Eye (tissue), 1 donor: ENCODE measurements at places on chromosomes 11 and 22.

DNA sequence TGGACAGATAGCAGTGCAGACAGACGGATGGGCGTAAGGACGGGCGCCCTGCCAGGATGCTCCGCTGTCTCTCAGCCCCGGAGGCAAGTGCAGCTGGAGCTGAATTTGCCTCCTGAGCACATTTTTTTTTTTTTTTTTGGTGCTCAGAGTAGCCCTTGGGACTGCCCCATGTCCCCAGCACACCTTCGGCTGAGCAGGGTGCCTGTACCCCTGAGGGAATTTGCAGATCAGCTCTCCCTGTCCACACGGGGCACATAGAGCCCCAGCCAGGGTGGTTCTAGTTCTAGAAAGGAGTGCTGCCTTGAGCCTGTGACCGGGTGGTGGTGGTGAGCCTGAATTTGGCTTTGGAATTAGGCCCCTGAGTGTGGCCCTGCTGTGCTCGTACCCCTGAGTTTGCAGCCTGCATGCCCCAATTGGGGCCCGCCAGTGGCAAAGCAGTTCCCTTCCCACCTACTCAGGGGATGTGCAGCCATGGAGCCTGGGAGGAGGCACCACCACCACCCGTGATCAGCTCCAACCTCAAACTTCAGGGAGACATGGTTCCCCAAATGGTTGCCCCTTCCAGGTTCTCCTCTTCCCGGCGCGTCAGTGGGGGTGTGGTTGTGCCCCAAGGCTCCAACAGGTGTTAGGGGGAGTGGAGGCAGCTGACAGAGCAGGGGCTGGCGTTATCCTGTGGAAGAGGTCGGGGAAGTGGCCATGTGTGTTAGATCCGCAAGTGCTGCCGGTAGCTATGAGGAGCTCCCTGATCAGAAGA, 1232.7 kb downstream of the BRD1 start:
- DNase-seq = no peak

DNA sequence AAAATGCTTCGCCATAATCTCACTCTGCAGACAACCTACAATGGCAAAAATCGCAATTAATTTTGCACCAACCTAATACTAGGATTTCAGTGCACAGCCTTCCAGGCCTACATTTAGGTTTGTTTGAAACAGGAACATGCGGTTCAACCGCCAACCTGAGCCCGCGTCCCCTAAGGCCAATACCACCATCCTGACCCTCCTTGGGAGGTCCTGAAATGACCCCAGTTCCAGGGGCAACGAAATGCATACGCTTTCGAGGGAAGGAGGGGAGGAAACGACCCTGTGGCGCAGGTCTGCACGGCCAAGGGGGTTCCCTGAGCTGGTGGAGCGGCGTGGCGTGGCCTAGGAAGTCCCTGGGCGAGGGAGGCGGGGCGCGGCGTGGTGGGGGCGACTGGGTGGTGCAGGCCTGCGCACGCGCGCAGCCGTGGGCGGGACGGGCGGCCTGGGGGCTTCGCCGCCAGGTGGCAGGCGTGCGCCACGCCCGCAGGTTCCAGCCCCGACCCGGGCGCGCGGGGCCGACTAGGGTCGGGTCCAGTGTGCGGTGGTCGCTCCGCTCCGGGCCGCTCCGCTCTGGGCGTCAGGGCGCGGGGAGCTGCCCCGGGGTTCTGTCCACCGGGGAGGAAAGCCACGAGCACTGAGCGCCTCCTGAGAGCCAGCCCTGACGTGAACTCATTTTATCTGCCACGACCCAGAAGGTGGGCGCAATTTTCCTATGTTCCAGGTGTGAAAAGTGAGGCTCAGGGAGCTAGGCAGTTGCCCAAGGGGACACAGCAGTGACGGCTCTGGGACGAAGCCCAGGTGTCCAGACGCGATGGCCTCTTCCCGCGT, 94.1 kb downstream of the SWAP70 start:
- peak; percentile 91 for DNase-seq

DNA sequence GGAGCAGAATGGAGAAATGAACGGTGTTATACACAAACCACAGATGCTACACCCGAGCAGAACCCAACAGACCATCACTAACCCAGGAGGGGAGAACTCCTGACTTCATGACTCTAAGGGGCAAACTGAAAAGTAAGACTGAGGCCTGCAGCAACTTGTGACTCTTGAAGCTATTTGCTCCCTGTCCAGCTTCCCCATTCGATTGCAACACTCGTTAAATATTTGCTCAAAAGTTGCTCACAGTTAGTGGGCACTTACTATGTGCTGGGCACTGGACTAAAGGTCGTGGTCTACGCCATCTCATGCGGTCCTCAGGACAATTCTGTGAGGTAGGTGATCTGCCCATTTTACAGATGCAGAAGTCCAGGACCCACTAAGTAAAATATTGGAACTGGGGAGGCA, 9.5 kb upstream of the ADA2 start:
- no peak for DNase-seq

DNA sequence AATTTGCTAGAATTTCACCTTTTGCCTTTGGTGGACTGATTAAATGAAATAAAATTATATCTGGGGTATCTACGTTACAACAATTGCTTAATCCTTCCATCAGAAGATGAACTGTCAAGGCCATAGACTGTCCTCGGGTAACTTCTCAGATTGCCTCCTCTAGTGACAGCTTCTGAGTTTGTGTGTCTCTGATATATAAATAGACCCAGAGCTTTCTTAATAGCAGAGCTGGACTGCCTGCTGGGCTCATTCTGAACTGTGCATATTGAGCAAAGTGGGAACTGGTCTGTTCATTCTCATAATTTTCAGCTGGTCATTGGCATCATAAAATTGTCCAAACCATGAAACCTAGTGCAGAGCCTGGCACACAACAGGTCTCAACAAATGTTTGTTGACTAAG, 99.1 kb upstream of the GRAMD1B start:
- DNase-seq = no peak

DNA sequence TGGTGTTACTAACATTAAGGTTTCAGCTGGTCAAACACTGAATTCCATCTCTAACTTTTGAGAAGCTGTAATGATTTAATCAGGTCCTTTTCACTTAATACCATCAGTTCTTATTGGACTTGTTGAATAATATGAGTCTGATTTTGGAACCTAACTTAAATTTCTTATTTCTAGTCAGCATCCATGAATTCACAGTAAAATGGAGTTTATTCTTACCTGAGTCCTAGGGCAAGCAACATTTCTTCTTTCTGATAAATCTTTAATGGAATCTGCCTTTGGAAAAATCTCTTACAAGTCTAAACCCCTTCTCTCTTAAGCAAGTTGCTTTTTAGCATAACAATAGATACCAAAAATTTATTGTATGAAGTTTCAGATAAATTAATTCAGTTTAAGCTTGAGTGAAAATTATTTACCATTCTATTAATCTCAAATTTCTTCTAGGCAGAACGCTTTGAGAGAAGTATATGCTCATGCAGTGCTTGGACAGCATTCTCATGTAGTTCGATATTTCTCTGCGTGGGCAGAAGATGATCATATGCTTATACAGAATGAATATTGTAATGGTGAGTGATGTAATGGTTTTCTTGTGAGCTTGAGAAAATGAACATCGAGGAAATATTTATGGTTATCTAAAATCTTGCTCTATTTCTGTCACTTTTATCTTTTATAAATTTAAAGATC, 3.4 kb downstream of the WEE1 start:
- DNase-seq = no peak

DNA sequence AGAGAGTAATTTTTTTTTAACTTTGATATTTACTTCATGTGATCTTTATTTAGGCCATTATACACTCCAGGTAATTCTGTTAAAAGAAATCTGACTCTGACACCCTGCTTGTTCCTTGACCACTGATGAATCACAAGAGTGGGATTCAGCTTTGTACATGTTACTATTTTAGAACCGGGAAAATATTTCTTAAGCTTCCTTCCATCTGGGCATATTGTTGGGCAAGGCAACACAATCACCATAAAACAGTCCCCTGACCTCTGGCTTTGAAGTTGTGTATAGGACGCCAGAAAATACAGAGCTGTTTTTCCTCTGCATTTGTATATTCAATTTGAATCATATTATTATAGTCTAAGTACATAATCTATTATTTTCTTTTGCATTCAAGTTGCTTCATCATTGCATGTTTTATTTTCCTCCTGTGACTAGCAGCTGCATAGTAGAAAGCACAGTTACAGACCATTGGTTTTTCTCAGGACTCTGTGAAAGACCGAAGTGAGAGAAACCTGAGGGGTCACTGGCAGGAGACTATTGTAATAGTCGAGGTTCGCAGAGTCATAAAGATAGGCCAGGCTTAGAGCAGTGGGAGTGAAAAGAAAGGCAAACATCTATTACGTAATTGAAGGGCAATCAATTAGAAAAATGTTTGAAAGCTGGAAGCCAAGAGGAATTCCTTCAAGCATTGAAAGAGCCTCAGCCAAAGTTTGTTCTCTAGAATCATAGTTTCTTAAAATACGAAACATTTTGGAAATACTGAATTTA, 51.8 kb upstream of the SLC36A4 start:
- DNase-seq = no peak

- DNase-seq = peak; percentile 73
These were observed 121.9 kb upstream of the MTMR2 start for GRCh38 chr11:96045622-96046456.

GRCh38 chr11:57343825-57344224, 5.7 kb downstream of the P2RX3 start:
- DNase-seq = no peak

GRCh38 chr22:36355362-36355761, 32.4 kb downstream of the MYH9 start:
- DNase-seq = no peak

DNA sequence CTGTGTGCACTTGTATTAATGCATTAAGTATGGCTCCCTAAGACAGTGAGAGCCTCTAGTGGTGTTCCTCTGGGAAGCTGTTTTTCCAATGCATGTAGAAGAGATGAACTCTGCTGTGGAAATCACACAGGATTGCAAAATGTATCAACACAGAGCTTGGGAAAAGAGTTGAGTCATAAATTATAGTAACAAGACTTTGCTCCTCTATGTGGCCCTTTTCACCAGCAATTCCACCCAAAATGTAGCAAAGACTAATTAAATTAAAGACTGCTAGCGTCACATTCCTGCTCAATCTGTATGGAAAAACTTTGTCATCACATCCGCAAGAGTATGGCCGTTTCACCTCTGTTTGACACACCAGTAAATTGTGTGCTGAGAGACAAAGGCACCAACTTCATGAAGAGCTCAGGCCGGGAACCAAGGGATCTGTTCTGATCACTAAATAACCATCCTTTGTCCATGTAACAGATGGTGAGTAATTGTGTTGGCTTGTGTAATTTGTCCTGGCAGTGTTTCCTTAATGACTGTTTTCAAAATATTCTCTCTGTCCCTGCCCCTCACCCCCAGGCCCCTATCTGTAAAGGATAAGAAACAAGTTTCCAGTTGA, 209.2 kb upstream of the SORL1-AS1 start:
- peak; percentile 35 for DNase-seq

DNA sequence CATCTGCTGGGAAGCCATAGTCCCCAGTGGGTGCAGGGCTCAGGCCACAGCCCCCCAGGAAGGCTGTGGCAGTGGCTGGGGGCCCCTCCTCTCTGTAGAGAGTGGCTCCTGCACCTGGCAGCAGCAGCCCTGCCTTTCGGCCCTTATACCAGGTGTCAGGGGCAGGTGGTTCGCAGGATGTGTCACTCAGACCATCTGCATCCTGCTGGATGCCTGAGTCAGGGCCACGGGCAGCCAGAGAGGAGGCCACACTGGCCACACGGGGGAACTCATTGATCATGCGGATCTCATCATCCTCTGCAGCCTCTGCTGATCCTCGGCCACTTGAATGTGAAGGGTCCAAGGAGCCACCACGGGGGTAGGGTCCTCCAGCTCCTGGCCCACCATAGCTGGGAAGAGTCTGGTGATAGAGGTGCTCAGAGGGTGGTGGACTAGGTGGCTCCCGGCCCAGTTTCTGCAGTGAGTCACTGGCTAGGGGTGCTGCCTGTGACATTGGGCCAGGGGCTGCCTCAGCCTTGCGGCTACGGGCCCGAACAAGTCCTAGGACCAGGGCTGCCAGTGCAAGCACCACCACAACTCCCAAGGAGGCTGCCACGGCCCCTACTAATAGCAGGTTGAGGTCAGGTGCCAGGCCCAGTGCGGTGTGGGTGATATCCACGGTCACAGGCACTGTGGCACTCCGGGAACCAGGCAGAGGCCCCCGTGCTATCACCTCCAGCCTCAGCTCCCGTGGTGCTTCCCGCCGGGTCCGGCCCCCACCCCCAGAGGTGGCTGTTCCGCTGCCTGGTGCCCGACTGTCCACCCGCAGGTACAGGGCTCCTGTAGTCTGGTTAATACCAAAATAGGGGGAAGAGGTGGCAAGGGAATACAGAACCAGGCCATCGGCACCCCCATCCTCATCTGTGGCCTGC, 3.3 kb upstream of the TPP1 start:
- DNase-seq = no peak

DNA sequence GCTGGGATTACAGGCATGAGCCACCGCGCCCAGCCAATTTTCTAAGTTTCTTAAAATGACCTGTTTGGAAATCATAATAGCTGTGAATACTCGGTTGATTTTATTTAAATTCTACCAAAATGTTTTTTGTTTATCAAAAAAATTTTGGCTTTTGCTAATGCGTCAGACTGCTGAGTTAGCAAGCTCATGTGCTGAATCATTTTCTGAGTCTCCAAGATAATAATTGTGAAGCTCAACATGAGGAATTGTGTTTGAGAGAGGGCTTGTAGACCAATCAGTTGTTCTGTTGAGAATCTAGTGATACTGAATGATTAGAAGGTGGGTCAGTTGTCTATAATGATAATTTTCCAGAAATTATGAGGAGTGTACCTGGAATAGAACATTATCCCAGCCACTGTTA, 15.9 kb downstream of the RNF214 start:
- DNase-seq = no peak

DNA sequence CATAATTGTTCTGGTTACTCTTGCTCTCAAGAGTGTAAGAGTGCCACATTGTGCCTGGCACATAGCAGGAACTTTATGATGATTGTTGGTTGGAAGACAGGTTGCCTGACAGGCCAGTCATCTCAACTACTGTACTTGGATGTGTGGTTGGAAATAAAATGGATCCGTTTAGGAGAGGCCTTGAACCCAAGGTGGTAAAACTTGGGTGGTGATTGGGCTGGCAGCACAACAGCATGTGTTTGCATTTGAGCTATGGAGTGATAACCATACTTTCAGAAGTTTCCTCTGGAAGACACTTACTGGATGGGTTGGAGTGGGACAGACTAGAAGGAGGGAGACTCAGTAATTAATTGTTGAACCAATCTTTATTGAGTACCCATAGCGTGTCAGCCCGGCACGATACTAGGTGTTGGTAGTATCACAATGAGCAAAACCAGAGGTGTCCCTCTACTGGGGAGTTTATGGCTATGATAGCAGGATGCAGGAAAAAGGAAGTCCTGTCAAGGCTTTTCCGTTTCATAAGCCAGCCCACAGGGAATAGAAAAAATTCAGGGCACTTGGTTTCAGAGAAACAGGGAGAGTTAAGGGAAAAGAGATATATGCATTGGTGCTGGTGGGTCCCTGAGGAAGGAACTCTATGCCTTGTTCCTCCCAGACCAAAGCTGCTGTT, 3.1 kb upstream of the TMEM109 start:
- DNase-seq = no peak

- no peak for DNase-seq
These were observed 9.5 kb downstream of the GRAMD1B start for GRCh38 chr11:123439616-123440015.

- no peak for DNase-seq
These were observed 6.0 kb downstream of the PDXP start for GRCh38 chr22:37664249-37665101.
